ENCODE measurements at places on chromosomes 1 and 21.

GRCh38 chr1:18830596-18830995 is 28.9 kb downstream of the TAS1R2 start:
- no peak for DNase-seq

- no peak for DNase-seq
Observed at GRCh38 chr1:78370356-78370755, 120.4 kb upstream of the PTGFR start.

- DNase-seq = no peak
Observed at GRCh38 chr1:153963850-153964331, 554 bp upstream of the SLC39A1 start.

DNA sequence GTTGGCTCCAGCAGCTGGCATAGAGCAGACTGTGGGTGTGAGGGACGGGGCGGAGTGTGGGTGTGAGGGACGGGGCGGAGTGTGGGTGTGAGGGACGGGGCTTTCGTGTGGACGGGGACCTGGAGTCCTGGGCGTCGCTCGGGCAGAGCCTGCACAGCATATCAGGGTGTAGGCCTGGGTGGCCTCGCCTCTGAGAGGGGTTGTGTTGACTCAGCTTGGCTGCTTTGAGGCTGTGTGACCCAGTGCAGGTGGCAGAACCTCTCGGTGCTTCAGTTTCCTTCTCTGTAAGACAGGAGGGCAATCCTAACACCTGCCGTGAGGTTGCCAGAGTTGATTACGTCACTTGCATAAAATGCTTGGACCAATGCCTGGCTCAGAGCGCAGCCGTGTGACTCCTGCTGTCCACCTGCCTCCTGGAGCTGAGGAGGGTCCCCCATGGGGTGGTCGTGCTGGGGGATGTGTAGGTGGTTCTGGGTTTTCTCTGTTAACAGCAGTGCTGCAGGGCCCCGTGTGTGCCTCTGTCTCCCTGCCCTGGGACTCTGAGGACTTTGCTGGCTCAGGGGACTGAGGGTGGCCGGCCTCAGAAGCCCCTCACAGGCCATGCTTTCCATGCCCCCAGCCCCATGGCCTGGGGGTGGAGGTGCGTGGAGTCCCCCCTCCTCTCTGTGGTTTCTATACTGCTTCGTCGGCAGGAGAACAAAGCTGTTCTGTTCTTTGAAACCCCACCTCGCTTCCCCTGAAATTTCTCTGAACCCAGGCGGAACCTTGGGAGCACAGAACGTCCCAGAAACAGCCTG is 15.4 kb downstream of the PDXK start:
- DNase-seq = no peak

GRCh38 chr1:86500714-86501113 is 32.0 kb downstream of the CLCA1 start:
- DNase-seq = no peak

- DNase-seq = no peak
Observed at GRCh38 chr1:74822851-74823401, 90.0 kb downstream of the TYW3 start.

- DNase-seq = no peak
Observed at GRCh38 chr1:21930629-21931170, 6.4 kb downstream of the HSPG2 start.

- no peak for DNase-seq
Observed at GRCh38 chr1:207335695-207336363, 14.4 kb downstream of the CD55 start.

- DNase-seq = no peak
Observed at GRCh38 chr1:156773607-156774006, 6.3 kb downstream of the PRCC start.

DNA sequence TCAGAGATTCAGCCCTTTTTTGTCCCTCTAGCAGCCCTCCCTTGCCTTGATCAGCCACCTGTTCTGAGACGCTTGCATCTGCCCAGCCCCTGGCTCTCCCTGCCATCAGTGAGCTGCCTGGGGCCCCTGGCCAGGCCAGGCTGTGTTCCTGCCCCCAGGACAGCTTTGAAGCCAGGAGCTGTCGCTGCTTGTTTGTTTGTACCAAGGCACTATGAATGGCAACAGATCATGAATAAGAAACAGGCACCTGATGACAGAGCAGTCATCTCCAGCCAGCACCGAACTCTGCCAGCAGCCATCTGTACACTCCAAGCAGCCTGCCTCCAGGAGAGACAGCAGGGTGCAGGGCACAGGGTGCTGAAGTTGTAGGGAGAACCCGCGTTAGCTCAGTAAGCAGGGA is 8.1 kb upstream of the VWA5B1 start:
- DNase-seq = no peak

DNA sequence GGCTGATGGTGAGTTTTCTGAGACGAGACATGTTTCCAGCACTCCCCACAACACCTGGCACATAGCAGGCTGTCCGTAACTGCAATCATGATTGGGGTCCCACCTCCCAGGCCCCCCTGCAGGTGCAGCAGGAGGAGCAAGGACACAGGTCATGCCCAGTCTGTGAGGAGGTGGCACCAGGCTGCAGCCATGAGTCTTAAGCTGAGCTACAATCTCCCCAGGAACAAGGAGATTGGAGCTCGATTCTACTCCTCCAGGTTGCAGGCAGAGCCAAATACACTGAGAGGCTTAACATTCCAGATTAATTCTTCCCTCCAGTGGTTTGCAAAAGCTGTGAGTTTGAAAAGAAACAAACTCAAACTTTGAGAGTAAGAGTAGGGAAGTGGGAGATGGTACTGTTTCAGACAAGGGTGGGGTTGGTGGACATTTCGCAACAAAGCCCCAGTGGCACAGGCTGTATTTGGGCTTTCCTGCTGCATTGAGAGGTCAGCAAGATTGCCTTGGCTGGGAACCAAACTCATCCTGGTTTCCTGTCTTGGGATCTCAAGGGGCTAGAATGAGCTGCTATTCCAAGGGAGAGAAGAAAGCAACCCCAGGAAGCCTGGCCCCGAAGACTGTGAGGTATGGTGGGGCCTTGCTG is 64.8 kb upstream of the GALNT2 start:
- no peak for DNase-seq

- no peak for DNase-seq
Observed at GRCh38 chr1:25810341-25811299, 9.1 kb upstream of the MTFR1L start.

DNA sequence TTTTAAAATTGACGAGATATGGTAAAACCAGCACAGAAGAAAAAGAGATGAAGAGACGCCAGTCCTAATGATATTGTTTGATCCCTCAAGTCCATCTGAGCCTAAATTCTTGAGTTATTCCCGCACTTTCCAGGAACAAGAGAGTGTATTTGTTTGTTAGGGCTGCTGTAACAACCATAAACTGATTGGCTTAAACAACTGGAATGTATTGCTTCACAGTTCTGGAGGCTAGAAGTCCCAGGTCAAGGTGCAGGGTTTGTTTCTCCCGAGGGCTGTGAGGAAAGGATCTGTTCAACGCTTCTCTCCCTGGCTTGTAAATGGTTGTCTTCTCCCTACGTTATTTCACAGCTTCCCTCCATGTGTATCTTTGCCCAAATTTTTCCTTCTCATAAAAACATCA is 7.8 kb upstream of the EXO1 start:
- no peak for DNase-seq

- no peak for DNase-seq
Observed at GRCh38 chr21:15203740-15204139, 138.9 kb upstream of the NRIP1 start.

DNA sequence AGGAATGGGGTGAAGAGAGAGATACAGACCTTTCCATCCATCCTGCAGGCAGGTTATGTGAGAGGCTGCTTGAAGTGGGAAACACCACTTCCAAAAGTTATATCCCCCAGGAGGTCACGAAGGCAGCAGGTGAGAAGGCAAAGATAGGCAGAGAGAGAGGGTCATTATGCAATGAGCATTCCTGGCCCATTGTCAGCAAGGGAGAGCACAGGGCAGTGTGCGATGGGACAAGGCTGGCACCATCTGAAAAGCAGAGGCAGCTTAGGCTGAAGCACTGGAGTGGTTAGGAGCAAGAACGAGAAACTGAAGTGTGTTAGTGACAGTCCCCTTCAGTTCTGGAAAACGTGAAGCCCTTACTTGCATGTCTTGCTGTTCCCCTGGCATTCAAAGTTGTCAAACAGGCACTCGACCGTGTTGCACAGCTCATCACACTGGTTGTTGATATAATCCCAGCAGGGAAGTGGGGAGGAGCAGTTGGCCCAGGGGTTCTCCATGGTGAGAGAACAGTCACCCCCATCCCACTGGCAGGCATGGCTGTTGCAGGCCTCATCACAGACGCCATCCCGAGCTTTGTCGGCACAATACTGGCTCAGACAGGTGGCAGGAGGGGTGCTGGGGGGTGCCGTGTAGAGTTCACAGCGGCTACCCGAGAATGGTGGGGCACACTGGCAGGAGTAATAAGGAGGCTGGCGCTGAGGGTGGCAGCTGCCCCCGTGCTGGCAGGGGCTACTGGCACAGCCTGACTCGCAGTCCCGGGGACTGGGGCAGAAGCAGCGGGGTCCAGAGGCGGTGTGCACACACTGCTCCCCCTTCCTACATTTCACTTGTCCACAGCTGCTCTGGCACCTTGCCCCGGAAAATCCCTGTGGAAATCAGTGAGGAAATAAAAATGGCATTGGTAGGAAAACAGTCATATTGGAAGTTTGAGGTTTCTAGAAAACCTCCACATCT is 28.9 kb upstream of the ADAM30 start:
- DNase-seq = no peak

GRCh38 chr21:45041351-45041805 is 33.0 kb upstream of the ADARB1 start:
- no peak for DNase-seq

GRCh38 chr1:203207751-203208150 is 21.2 kb upstream of the CHI3L1 start:
- DNase-seq = no peak

DNA sequence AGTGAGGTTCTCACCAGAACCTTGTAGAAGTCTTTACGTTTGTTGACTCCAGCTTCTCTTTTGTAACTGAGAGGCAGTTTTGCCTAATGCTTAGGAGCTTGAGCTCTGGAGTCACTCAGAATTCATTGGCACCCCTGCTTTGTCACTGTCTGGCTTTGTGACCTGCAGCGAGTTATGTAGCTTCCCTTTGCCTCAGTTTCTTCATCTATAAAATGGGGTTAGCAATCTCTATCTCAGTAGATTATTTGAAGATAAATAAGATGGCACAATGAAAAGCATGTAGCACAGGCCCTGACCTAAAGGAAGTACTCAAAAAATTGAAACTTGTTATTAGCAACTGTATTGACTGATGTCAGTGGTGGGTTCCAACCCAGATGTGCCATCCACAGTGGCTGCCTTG is 8.1 kb downstream of the DHDDS start:
- DNase-seq = no peak
